ENCODE measurements at places on chromosomes 3 and 15. TPM values are rescaled to one million over a fixed set of nuclear protein-coding genes. Genes with fewer than 3 reads are reported as not detected.

SMCO1 gene
- not detected for total RNA-seq

ZNF502 gene
- 3.6 TPM for total RNA-seq

AGTR1 gene
- 0.13 TPM for total RNA-seq

CYP1A1 gene
- total RNA-seq, result 0.23 TPM

DNA sequence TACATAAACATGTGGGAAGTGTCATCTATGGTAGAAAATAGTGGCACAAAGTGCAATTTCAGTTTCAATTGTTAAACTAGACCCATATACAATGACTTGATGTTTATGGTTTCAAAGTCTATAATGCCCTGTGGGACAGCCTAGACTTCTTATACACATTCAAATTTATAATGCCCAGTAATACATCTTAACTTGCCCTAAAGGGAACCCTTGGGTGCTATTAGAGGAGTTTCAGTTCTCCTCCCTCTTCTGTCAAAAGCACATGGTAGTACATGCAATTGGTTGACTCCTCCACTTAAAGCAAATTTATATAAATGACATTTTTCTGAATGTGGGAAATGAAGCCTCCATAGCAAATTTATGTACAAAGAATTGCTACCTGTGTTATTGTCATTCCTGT, 30.2 kb upstream of the OR5K4 start:
- peaks cover 66% of the 10 kb centered on the region for H3K4me1 ChIP-seq
- H3K4me3 ChIP-seq, result peak overlapping the region; percentile 63
- peaks cover 26% of the 10 kb centered on the region for H3K36me3 ChIP-seq
- no peaks in the 10 kb centered on the region for H3K27me3 ChIP-seq
- no peak for DNase-seq
- H3K27ac ChIP-seq, result no peak overlapping the region

GRCh38 chr3:188404701-188405100, 250.7 kb downstream of the LPP start:
- no peak overlapping the region for H3K4me3 ChIP-seq
- no peak overlapping the region for H3K27ac ChIP-seq
- peaks cover 6% of the 10 kb centered on the region for H3K4me1 ChIP-seq
- H3K36me3 ChIP-seq, result no peaks in the 10 kb centered on the region

- no peak overlapping the region for H3K4me3 ChIP-seq
- H3K27me3 ChIP-seq, result no peaks in the 10 kb centered on the region
- H3K4me1 ChIP-seq, result no peaks in the 10 kb centered on the region
- no peak for DNase-seq
- no peak overlapping the region for H3K27ac ChIP-seq
- H3K36me3 ChIP-seq, result peaks cover 17% of the 10 kb centered on the region
Measured at GRCh38 chr3:7574435-7574834, 713.5 kb downstream of the GRM7 start.

DNA sequence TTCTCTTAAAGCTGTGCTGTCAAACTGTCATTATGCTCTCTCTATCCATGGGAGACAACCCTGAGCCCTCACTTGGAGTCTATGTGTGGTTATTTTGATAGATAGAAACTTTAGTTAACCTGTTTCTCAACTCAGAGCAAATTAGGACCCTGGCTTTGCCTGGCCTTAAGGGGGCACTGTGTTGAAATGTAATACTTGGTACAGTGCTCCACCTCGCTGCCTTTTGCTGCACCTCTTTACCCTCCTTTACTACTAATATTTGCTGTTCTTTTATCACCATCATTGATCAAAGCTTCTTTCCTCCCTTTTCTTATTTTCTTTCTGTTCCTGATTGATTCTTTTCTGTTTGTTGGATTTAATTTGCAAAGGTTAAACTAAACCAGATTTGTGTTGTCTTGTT, 34.3 kb downstream of the STT3B start:
- no peaks in the 10 kb centered on the region for H3K27me3 ChIP-seq
- peak; percentile 49 for DNase-seq
- no peak overlapping the region for H3K4me3 ChIP-seq
- H3K27ac ChIP-seq, result no peak overlapping the region
- peaks cover 67% of the 10 kb centered on the region for H3K4me1 ChIP-seq

GRCh38 chr3:160885791-160886286, 129.8 kb downstream of the PPM1L start:
- H3K4me1 ChIP-seq, result peaks cover 28% of the 10 kb centered on the region
- no peak overlapping the region for H3K4me3 ChIP-seq
- no peak overlapping the region for H3K27ac ChIP-seq
- peak; percentile 70 for DNase-seq

DNA sequence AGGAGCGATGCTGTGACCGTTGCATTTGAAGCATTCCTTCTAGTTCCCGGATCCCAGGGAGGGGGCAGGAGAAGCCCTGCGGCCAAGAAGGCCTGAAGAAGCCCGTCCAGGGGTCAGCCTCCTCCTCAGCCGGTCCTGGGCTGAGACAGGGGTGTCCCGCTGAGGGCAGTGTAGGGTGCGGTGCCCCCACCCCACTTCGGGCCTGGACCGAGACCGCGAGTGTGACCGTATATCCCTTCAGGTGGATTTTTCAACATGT, 2.8 kb downstream of the OCA2 start:
- H3K27ac ChIP-seq, result no peak overlapping the region
- H3K36me3 ChIP-seq, result peaks cover 3% of the 10 kb centered on the region
- peaks cover 93% of the 10 kb centered on the region for H3K27me3 ChIP-seq
- peak overlapping the region; percentile 78 for H3K4me3 ChIP-seq
- H3K4me1 ChIP-seq, result peaks cover 28% of the 10 kb centered on the region

DNA sequence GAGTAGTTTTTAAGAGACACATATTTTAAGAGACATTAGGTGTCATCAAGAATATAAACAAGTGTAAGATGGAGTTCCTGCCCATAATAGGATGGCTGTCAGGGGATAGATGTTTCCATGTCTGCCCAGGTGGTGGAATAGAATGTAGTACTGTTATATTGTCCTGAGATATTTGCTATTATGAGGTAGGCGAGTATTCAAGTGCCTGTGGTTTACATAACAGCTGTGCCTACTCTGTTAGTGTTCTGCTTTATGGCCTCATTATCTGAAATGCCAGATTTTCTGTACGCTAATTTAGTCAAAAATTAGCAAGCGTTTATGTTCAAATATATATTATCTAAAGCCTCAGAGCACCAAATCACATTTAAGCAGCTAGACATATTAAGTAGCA, 360.2 kb upstream of the ROPN1 start:
- H3K36me3 ChIP-seq, result no peaks in the 10 kb centered on the region
- peak overlapping the region; percentile 34 for H3K27ac ChIP-seq
- peaks cover 5% of the 10 kb centered on the region for H3K4me1 ChIP-seq
- no peak overlapping the region for H3K4me3 ChIP-seq
- no peak for DNase-seq

DNA sequence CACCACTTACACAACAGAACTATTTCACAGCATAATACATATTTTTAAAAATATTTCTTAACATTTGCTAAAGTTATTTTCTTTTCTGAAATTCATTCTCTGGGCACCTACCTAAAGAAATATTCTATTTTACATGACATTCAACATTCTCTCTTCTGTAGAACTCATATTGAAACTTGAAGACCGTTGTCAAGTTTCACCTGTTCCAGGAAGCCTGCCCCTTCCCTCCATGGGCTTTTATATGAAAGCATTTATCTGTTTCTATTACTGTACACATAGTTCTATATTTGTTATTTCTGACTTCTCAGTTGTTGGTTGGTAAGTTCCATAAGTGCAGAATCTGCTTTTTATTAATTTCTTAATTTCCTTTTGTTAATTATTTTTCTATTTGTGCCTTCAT, 204.3 kb upstream of the ALCAM start:
- DNase-seq, result no peak
- H3K4me1 ChIP-seq, result peaks cover 23% of the 10 kb centered on the region
- H3K4me3 ChIP-seq, result no peak overlapping the region
- no peaks in the 10 kb centered on the region for H3K27me3 ChIP-seq

- peaks cover 9% of the 10 kb centered on the region for H3K4me1 ChIP-seq
- no peak for DNase-seq
- H3K27me3 ChIP-seq, result no peaks in the 10 kb centered on the region
- H3K27ac ChIP-seq, result no peak overlapping the region
- H3K36me3 ChIP-seq, result peaks cover 31% of the 10 kb centered on the region
Measured at GRCh38 chr15:101648356-101648755, 3.8 kb downstream of the TM2D3 start.

GRCh38 chr3:48130321-48130904, 57.8 kb downstream of the CDC25A start:
- no peak for DNase-seq
- no peak overlapping the region for H3K4me3 ChIP-seq
- H3K4me1 ChIP-seq, result peaks cover under 1% of the 10 kb centered on the region
- H3K36me3 ChIP-seq, result no peaks in the 10 kb centered on the region
- H3K27ac ChIP-seq, result no peak overlapping the region
